ENCODE measurements at places on chromosomes 1 and 21.
A peak's percentile ranks its signal among the peaks of the same experiment; 100 is the strongest.

DNA sequence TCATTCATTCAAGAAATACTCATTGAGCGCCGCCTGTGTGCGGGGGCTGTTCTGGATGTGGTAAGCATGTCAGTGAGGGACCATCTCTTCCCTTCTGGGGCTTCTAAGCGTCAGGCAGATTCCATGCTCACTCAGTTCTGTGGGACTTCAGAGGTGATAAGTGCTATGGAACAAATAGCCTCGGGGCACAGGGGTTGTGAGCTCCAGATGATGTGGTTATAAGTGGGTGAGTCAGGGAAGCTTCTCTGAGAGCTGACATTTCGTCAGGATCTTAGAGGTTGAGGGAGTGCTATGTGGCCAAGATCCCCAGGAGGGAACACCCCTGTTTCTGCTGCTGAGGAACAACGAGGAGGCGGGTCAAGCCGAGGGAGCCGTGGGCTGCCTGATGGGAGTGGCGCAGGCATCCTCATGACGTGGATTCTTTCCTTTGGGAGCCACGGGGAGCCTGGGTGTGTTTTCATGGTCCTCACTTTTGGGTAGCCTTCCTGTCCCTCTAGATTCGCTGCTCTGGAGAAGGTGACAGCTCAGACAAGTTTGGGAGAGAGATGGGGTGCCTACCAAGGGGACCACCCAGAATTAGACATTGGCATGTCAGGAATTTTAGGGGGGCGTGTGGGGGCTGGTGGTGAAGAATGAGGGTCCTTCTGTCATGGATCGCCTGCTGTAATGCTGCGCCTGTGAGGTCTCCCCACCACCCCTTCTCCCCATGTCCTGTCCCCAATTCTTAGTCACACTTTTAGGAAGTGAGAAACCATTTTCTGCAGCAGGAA, 38.5 kb downstream of the HUNK start:
- no peak for DNase-seq

DNA sequence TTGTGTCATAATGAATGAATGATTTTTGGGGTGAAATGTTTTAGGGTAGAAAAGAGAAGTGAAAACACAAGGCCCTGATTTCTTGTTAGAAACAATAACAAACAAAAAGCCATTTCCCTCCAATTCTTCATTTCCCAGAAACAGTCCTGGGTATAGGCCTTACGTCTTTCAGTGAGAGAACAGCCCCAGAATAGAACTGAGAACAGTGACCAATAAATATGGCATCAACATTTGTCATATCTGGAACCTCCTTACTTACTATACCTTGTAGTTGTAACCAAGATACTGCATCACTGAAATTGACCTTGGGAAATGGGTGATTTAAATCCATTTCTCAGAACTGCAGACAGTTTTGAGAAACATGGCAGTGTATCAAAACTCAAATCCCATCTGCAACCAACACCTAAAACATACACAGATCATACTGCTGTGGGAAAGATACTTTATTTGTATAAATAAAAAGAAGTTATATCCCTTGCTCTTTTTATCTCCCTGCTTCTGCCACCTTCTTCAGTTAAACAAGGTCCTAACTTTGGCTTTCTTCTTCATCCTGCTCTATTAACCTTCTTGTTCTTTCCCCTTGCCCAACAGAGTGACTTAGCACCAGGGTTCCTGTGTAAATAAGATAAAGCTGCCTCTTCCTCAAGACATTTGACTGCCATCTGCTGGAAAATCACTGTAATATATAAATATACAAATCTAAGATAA, 19.5 kb downstream of the XKR8 start:
- DNase-seq: no peak

GRCh38 chr1:160454371-160455152, 54.2 kb downstream of the VANGL2 start:
- no peak for DNase-seq

DNA sequence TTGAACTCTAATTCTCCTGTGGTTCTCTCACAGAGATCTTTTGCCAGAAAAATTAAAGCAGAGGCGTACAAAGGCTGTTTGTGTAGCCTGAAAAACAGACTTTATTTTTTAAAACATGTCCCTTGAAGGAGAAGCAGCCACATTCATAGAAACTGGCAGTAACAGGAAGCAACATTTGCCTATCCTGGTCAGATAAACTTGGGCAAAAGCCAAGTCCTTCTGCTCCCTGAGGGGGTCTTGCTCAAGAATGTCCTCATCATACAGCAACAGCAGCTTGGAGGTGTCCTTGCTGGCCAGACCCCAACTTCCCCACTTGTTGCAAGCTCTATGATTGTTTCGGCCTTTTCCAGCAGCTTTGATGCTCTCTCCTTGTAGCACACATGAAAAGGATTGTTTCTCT, 36.3 kb downstream of the MSTO1 start:
- DNase-seq: no peak

- no peak for DNase-seq
These were observed 77.6 kb downstream of the EVI5 start for GRCh38 chr1:92707292-92707691.

DNA sequence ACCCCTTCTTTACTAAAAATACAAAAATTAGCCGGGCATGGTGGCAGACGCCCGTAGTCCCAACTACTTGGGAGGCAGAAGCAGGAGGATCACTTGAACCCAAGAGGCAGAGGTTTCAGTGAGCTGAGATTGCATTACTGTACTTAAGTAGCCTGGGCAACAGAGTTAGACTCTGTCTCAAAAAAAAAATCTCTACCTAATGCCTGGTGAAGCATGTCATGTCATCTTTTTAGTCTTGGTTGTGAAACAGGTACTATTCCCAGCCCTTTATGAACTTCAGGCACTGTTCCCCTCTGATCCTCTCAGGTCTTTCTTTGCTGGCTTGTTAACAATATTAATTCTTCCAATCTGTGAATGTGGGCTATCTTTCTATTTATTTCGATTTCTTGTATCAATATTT, 22.1 kb downstream of the PRRC2C start:
- no peak for DNase-seq

DNA sequence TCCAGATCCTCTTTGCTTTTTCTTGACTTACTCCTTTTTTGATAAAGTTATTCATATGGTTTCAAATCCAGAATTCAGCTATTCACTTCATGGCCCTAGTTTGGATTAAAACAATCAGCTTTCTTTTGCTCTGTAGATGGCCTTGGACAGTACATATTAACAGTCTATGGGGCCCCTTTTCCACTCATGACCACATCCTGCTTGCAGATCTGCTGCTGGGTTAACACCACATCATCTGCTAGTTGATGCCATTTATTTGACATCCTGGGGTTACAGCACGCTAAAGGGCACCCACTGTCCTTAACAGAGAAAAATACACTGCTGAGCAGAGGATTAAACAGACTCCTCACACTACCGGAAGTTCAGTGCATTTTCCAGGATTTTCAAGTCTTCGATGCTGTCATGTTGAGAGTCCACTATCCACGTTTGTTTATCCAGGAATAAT, 941 bp upstream of the IFI16 start:
- DNase-seq: peak; percentile 64

GRCh38 chr1:60822252-60822651, 260.1 kb upstream of the NFIA start:
- no peak for DNase-seq

GRCh38 chr1:6209661-6210580, 4.0 kb downstream of the RNF207 start:
- no peak for DNase-seq

DNA sequence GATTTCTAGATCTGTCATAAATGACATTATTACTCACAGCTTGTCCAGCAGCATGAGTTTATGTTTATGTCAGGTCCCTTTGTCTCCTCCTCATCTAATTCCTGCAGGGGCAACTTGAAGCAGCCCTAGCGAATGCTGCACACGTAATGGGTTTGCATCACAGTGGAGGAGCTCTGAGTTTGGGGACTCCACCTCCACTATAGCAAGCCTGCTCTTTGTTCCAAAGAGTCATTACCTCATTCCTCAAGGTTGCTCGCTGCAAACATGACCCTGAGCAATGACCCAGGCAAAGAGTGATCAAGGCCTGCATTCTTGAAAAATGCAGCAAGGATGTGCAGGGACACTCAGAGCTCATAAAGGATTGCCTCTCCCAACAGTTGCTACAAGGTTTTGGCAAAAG, 261.9 kb downstream of the HHIPL2 start:
- no peak for DNase-seq

DNA sequence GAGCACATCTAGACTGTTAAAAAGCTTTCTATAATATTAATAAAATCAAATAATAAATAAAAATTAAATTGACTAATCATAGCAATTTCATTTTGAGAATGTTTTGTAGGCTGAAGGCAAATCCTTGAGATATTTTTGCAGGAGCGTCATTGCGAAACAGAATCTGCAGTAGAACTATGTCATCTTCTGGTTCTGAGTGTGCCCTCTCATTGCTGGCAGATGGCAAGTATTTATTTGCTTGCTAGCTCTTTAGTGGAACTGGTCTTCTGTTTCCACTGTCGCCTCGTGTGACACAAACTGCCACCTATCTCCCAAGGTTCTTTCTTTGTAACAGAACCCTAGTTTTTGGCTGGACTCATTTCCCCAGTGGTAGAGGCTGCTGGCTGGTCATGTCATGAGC, 19.0 kb upstream of the IRF2BP2 start:
- no peak for DNase-seq

- no peak for DNase-seq
These were observed 1.7 kb downstream of the IKBKE start for GRCh38 chr1:206472024-206472423.

DNA sequence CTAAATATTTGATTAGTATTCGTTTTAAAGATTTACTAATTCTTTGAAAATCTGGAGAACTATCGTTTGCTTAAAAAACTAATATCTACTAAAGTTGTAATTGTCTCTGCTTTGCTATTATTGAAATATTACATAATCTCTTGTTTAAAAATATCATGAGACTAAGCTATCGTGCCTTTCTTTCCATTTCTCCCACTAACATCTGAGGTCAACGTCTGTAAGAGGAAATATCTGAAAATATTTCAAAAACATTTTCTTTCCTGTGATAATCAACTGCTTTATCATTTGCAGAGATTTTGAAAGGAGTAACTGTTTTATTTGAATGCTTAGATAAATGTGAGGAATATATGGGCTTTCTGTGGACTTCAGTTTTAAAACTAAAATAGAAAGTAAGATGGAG, 694.1 kb downstream of the USP25 start:
- DNase-seq: no peak

GRCh38 chr1:46689897-46690296, 18.2 kb downstream of the TEX38 start:
- DNase-seq: no peak

DNA sequence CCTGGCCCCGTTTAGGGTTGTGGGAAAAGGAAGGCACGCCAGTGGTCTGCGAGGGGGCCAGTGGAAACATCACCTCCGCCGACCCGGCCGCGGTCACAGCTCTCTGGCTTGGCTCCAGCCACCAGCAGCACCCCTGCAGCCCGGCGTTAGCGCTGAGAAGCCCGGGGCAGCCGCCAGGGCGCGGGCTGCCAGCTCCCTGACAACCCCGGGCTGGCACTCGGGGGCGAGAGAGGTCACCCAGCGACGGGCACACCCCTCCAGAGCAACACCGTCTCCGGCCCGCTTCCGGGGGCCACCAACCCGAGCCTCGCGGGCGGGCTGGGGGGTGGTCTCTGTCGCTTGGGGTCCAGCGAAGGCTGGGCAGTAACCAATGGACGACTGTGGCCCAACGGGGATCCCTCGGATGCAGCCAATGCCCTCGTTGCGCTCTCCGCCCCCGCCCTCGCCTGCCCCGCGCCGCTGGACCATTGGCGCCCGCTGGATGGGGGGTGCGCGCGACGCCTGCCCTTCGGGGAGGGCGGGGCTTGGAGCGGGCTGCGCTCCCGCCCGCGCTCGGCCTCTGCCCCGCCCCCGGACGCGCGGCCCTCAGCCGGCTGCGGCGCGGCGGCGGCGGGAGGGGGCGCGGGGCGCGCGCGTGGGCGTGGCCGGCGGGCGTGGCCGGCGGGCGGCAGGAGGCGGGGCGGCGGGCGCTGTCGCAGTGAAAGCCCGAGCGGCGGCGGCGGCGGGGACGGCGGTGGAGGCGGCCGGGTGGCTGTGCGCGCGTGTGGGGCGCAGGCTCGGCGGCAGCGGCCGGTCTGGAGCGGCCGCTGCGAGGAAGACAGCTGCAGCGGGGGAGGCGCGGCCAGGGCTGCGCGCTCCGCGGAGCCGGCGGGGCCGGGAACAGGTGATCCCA, at the start of gene MAN1C1:
MAN1C1 (plus strand) TSS at position 697 of the 892 bp plus-strand sequence. CDS start 1,007 bp downstream, outside the sequence.
- peak; percentile 78 for DNase-seq
